Lung microvascular endothelial cell (primary cell): ENCODE measurements at places on chromosomes 12 and 14. TPM values are rescaled to one million over a fixed set of nuclear protein-coding genes. Genes with fewer than 3 reads are reported as not detected.

The ABHD4 gene
- total RNA-seq, result 4.6 and 8.3 TPM in 2 replicates

The OAS2 gene
- total RNA-seq, result 0.60 and 3.3 TPM in 2 replicates

The TCL1A gene
- total RNA-seq, result not detected in 2 replicates

The ADAM21 gene
- total RNA-seq, result under 0.01 TPM in 2 replicates

The SPTB gene
- under 0.01 TPM in 2 replicates for total RNA-seq

The NAV3 gene
- 1.2 and 9.4 TPM in 2 replicates for total RNA-seq

The ABCD2 gene
- not detected in 2 replicates for total RNA-seq

The KRT77 gene
- total RNA-seq, result not detected in 2 replicates

The ITGA7 gene
- under 0.01 and 0.20 TPM in 2 replicates for total RNA-seq

The KCNMB4 gene
- 0.22 and 0.60 TPM in 2 replicates for total RNA-seq

The DEGS2 gene
- total RNA-seq, result 0.20 and 0.22 TPM in 2 replicates

The SOX5 gene
- total RNA-seq, result under 0.01 TPM in 1 of 2 replicates, not detected in the other

The EIF2B1 gene
- total RNA-seq, result 22.2 and 24.0 TPM in 2 replicates

The HCAR1 gene
- total RNA-seq, result under 0.01 TPM in 1 of 2 replicates, not detected in the other

The DEPDC4 gene
- 0.20 and 0.22 TPM in 2 replicates for total RNA-seq

The VWF gene
- total RNA-seq, result 496 and 1,530 TPM in 2 replicates

The ARHGAP9 gene
- under 0.01 TPM in 1 of 2 replicates, not detected in the other for total RNA-seq
